ENCODE measurements at places on chromosomes 11 and 22. TPM values are rescaled to one million over a fixed set of nuclear protein-coding genes. Genes with fewer than 3 reads are reported as not detected.

PRG2 gene
- total RNA-seq: not detected

TRIM34 gene
- 10.4 TPM for total RNA-seq

EP300 gene
- total RNA-seq: 78.9 TPM

OR5M11 gene
- not detected for total RNA-seq

SYT9 gene
- 0.14 TPM for total RNA-seq

MYRF gene
- total RNA-seq: 62.6 TPM

TSG101 gene
- 46.6 TPM for total RNA-seq

HBB gene
- 338 TPM for total RNA-seq

CLP1 gene
- 11.7 TPM for total RNA-seq

RBX1 gene
- total RNA-seq: 45.6 TPM

CARS1 gene
- 34.6 TPM for total RNA-seq

DGCR6L gene
- 35.8 TPM for total RNA-seq

SLC22A6 gene
- not detected for total RNA-seq

OSM gene
- total RNA-seq: 1.6 TPM

UPK3A gene
- total RNA-seq: not detected

OR6Q1 gene
- total RNA-seq: not detected

CAPN5 gene
- 6.5 TPM for total RNA-seq

HEPHL1 gene
- total RNA-seq: not detected

PNPLA5 gene
- total RNA-seq: not detected

TRIM51 gene
- not detected for total RNA-seq

KDM4E gene
- total RNA-seq: not detected

UCP3 gene
- total RNA-seq: 2.6 TPM

CRYBA4 gene
- not detected for total RNA-seq

PTGDR2 gene
- total RNA-seq: 1.8 TPM

TEX54 gene
- total RNA-seq: not detected

OR10S1 gene
- total RNA-seq: not detected

CDCA5 gene
- 1.7 TPM for total RNA-seq

SLC7A4 gene
- total RNA-seq: 1.5 TPM

GAB4 gene
- total RNA-seq: not detected

VSIG2 gene
- total RNA-seq: 40.1 TPM

OR8K5 gene
- total RNA-seq: not detected

CCDC73 gene
- total RNA-seq: not detected

SYT7 gene
- 4.8 TPM for total RNA-seq

SPON1 gene
- total RNA-seq: 76.8 TPM

CNGA4 gene
- total RNA-seq: not detected

HIRA gene
- 23.3 TPM for total RNA-seq

PMM1 gene
- total RNA-seq: 44.4 TPM

ANGPTL5 gene
- 0.23 TPM for total RNA-seq

MS4A10 gene
- total RNA-seq: not detected

CYP2D6 gene
- total RNA-seq: 1.0 TPM

MOGAT2 gene
- not detected for total RNA-seq

C11orf54 gene
- total RNA-seq: 48.3 TPM

ANO5 gene
- total RNA-seq: 5.9 TPM

All from upper lobe of right lung (tissue), 1 donor.